ENCODE measurements at places on chromosomes 7 and 10.

GRCh38 chr7:84060000-84060399 is 134.6 kb downstream of the SEMA3A start:
- DNase-seq = no peak

DNA sequence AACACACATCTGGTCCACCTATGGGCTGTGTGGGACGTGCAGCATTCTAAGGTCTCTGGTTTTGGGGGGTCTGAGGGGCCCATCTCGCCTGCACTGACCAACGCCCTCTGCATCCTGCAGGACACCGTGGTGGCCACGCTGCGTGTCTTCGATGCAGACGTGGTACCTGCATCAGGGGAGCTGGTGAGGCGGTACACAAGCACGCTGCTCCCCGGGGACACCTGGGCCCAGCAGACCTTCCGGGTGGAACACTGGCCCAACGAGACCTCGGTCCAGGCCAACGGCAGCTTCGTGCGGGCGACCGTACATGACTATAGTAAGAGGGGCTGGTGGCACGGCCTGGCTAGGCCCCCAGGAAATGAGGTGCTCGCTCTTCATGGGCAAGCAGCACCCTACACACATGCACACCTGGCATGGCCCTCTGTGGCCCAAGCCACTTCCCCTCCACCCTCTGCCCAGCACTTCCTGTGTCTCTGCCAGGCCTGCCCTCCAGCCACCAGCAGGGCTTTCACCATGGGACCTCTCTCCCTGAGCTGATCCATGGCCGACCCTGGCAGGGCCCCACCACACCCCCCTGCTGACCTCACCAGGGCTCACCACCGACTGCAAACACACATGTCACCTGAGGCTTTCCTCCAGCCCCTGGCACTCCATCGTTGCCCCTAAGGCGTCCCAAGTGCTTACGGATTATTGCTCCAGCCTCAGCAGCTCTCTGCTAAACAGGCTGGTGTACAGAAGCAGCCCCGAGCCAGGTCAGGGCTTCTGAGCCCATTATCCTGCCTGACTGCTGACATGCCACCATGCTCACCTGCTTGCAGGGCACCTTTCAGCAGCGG is 29.6 kb downstream of the RET start:
- DNase-seq = no peak

DNA sequence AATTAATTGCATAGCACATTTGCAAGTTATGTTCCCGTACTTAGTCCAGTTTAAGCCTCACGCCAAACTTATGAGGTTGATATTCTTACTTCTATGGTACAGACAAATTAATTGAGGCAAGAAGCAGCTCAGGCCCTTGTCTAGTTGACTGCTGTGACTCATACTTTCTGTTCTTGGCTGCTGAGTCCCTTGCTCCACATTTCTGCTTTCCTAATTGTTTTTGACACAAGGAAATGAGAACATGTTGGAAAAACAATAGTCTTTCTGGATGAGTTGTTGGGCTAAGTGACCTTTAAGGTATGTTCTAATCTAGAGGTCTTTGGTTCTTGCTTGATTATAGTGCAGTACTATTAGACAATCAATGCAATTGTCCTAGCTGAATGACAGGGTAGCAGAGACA is 331.8 kb downstream of the NRG3 start:
- no peak for DNase-seq

DNA sequence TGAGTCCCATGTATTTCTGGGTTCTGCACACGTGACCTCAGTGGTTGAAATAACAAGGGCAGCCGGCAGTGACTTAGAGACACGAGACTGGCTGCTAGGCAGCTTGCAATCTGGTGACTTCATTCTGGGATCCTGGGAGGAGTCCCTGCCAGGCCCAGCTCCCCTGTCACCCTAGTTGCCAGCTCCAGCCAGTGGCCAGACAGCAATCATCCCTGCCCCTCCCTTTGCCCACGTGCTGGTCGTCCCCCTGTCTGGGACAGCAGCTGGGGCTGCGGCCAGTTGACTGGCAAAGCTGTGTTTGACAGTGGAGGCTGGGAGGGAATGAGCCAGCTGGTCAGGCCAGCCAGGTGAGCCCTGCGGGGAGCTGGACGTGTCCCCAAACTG is 30.0 kb downstream of the ADGRA1 start:
- DNase-seq = no peak

- DNase-seq = peak; percentile 92
These were observed 12.6 kb upstream of the CDH23 start for GRCh38 chr10:71383972-71384687.

DNA sequence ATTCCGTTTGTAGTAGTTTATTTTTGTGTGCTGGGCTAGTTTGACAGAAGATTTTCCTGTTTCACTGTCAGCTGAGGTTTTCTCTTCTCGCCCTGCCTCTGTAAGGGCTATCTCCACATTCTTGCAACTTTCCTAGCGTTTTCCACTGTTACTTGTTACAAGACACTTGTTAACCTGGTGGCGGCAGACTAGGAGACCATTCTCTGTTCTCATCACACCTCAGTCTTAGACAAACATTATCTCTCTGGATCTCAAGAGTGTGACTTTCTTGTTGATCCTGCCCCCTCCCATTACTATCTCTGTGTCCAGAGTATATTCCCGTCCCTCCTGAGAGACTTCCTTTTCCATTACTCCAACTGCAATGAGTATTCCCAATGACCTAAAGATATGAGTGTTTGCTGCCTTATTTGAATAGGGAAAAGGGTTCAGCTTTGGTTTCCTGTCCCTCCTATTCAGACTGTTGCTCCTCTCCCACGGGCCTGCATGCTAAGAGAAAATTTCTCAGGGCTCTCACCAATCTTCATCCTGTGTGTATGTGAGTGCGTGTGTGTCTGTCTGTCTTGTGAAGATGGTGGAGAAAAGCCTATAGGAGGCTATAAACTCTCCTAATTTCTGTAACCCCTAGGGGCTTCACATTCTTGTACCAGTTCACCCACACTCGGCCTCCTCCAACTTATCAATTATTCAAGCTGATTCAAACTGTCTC is 722.4 kb upstream of the POT1 start:
- DNase-seq = no peak

- DNase-seq = no peak
These were observed 53.0 kb downstream of the WNT2 start for GRCh38 chr7:117269886-117270285.

GRCh38 chr7:37201876-37202198 is 246.8 kb downstream of the ELMO1 start:
- no peak for DNase-seq

DNA sequence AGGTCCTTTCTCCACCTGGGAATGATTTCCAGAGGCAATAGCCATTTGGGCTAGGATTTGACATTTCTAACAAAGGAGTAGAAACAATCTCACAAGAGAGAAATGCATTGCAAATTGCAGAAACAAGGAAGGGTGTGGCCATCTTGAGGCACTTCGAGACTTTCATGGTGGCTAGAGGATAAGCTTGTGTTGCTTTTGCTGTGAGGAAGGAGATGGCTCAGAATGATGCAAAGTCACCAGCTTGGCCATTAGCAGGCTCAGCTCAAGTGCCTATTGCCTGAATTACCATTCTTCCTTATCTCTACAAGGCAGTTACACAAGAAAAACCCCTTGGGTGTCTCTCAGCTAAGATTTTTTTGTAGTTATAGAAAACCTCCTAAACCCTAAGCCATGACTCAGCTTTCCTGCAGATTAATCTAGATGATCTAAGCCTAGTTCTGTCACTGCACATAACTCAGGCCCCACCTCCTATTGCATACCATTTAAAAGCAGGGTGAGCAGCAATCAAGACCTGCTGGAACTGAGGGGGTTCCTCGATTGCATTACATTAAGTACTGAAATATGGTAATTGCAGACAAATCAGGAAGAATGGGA is 683.1 kb downstream of the NRG3 start:
- no peak for DNase-seq

- no peak for DNase-seq
These were observed 158.0 kb downstream of the CAMK1D start for GRCh38 chr10:12507165-12507850.

- DNase-seq = no peak
These were observed 6.2 kb downstream of the PAXIP1 start for GRCh38 chr7:154996756-154997155.

GRCh38 chr10:123151737-123152135 is 2.5 kb upstream of the BUB3 start:
- DNase-seq = no peak

DNA sequence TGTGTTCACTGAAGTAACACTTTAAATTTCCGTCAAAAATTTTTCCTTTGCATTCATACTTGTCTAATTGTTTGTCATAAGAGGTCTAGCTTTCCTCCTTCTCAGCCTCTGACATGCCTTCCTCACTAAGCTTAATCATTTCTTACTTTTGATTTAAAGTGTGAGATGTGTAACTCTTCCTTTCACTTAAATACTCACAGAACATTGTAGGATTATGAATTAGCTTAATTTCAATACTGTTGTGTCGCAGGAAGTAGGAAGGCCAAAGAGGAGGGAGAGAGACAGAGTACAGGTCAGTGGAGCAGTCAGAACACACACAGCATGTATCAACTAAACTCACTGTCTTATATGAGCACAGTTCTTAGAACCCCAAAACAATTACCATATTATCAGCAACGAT is 99.0 kb downstream of the SRPK2 start:
- DNase-seq = no peak

DNA sequence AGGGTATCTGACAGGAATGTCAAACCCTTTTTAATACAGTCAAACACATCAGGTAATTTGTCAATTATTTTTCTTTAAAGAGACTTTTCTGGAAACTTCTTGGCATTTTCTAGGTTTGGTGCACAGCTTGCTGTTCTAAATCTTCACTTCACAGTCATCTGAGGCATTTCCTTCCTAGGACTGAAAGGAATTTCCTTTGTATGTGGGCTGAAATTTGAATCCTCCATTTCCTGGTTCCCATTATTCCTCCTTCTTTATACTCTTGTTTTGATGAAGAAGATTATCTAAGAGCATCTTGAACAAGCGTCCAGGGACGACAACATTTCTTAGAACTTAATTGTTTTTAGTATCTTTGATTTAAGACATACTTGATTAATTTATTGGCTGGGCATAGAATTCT is 24.9 kb downstream of the CALD1 start:
- no peak for DNase-seq

GRCh38 chr10:130027716-130028464 is 63.8 kb upstream of the EBF3 start:
- DNase-seq = peak; percentile 58

- no peak for DNase-seq
These were observed 45.6 kb upstream of the CFAP46 start for GRCh38 chr10:132987671-132988571.

- no peak for DNase-seq
These were observed 143.9 kb downstream of the PFKFB3 start for GRCh38 chr10:6346631-6347030.

GRCh38 chr7:93165447-93165846 is 17.3 kb upstream of the SAMD9L start:
- no peak for DNase-seq

DNA sequence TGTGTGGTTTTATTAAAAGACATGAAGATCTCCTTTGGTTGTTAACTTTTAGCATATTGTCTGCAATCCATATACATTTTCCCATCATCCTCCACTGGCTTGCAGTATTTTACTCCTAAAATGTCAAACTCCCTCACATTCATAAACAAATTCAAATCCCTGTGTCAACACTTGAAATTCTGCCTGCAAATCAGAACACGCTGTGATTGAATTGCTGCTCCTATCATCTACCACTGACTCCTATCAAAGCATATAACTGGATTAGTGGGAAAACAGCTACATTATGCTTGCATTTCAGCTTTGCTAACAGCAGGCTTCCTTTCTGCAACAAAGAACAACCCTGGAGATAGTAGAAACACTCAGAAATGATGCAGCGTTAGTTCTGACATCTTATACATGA is 281.8 kb upstream of the HGF start:
- DNase-seq = no peak

GRCh38 chr10:103852189-103852711 is 3.1 kb downstream of the SH3PXD2A start:
- DNase-seq = peak; percentile 60

DNA sequence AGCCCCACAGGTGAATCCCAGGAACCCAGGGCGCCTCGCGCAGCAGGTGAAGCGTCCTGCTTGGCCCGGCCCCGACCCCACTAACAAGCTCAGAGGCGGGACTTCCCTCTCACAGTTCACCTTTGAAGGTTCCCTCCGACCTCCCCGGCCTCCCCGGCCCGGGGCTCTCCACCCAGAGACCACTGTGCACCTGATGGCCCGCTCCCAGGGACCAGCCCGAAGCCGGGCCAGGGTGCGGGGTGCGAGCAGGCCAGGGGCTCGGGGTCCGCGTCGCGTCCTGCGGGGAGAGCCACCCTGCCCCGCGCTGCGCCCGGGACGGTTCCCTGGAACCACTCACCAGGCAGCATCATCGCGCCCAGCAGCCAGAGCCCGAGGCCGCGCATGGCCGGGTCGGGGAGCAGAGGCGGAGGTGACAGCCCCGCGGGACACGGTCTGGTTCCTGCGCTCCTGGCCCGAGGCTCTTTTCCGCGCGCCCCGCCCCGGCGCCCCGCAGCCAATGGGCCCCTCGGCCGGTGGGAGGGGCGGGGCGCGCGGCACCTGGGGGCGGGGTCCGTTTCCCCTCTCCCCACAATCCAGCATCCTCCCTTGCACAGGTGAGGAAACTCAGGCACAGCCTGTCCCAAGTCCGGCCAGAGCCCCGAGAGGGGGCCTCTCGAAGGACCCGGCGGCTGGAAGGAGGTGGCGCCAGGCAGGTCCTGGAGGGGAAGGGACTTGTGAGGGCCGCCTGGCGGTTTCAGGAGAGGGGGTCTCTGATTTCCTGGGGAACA is at the start of gene ADAM8:
Gene ADAM8, minus strand, starts transcription at position 434 of the 767 bp plus-strand sequence. Its CDS starts 51 bp downstream, at position 383.
- DNase-seq = peak; percentile 89

- no peak for DNase-seq
These were observed 1.6 kb upstream of the PPA1 start for GRCh38 chr10:70234668-70235447.

DNA sequence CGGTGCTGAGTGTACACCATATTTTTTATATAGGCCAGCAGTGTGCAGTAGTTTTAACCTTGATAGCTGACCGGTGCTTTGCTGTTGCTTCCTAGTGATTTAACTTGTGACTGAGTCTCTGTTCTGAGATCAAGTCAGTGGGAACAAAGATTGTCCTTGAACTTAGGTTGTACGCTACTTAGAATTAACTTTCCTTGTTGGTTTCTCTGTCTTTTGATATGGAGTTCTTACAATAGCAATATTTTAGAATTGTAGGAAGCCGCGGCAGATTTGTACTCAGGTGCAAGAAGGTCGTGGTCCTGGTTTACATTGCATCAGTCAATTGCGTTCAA is 1.3 kb downstream of the DDX21 start:
- no peak for DNase-seq

DNA sequence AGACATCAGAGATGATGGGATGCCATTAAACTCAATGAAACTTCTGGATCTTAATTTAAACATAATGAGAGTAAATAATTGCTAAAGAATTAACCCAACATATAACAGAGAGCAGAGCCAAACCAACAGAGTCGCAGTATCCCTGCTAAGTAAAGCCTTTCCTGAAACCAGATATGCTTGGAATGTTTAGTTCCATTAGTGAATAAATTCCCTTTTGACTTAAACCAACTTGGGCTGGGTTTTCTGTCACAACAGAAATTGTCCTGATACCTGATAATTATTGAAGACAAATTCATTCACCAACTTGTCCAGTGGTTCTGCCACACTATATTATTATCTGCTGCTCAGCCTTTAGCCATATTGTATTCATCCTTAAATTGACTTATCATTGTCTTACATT is 286.7 kb downstream of the FZD1 start:
- no peak for DNase-seq
